ENCODE measurements at places on chromosomes 3 and 15.
A peak's percentile ranks its signal among the peaks of the same experiment; 100 is the strongest.

GRCh38 chr15:73923156-73923487 lies 3.1 kb upstream of the LOXL1 start:
- no peak overlapping the region for H3K27ac ChIP-seq
- DNase-seq, result no peak
- peaks cover 6% of the 10 kb centered on the region for H3K27me3 ChIP-seq
- no peaks in the 10 kb centered on the region for H3K36me3 ChIP-seq

- no peak for DNase-seq
- no peak overlapping the region for H3K27ac ChIP-seq
- no peaks in the 10 kb centered on the region for H3K36me3 ChIP-seq
- H3K4me1 ChIP-seq, result peaks cover 4% of the 10 kb centered on the region
- no peaks in the 10 kb centered on the region for H3K27me3 ChIP-seq
- H3K4me3 ChIP-seq, result no peak overlapping the region
Measured at GRCh38 chr3:53705024-53705745, 141.0 kb downstream of the CHDH start.

DNA sequence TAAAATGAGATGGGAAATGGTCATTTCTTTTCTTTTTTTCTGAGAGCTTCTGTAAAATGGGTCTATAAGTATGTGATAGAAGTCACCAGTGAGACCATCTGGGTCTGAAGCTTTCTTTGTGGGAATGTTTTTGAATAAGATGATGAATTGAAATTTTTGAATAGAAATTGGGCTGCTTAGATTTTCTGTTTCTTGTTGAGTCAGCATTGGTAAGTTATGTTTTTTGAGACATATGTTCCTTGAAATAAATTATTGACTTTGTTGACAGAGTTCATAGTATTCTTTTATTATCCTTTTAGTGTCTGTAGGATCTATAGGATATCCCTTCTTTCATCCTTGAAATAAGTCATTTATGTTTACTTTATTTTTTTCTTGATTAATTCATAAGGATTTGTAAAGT lies 208.1 kb downstream of the OPA1 start:
- H3K4me1 ChIP-seq, result no peaks in the 10 kb centered on the region
- no peaks in the 10 kb centered on the region for H3K27me3 ChIP-seq
- no peaks in the 10 kb centered on the region for H3K36me3 ChIP-seq
- H3K27ac ChIP-seq, result no peak overlapping the region

DNA sequence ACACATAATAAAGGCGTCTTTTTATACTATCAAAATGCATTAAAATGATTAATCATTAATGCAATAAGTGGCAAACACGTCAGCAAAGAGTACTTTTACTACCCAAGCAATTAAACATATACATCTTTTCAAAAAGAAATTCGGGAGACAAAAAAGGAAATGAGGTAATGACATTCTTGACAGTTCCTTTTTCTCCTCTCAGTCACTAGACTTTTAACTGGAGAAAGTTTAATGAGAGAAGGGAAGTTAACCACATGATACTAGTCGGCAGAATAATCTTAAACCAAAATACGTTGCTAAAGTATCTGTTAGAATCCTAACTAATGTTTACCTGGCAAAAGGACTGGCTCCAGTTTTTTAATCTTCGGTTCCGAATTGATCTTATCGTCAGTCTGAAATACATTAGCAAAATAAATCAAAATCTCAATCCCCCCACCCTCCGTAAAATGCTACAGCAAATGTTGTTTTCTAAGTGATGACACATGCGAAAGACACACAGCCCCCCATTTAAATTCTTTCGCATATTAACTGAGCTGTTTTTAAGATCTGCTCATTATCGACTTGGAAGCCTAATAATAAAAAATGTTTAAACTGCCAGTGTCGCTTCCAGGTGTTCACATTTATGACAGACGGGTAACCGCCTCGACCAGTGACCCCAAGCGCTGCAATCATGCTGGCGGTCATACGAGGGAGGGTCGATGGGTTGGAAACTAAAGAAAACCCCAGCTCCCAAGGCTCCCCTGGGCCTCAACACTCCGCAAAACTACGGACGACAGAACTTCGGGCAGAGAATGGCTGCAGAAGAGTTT lies 778 bp downstream of the MTMR10 start:
- peaks cover 7% of the 10 kb centered on the region for H3K36me3 ChIP-seq
- DNase-seq, result no peak
- peak overlapping the region; percentile 95 for H3K27ac ChIP-seq
- no peaks in the 10 kb centered on the region for H3K27me3 ChIP-seq
- peaks cover 11% of the 10 kb centered on the region for H3K4me1 ChIP-seq

DNA sequence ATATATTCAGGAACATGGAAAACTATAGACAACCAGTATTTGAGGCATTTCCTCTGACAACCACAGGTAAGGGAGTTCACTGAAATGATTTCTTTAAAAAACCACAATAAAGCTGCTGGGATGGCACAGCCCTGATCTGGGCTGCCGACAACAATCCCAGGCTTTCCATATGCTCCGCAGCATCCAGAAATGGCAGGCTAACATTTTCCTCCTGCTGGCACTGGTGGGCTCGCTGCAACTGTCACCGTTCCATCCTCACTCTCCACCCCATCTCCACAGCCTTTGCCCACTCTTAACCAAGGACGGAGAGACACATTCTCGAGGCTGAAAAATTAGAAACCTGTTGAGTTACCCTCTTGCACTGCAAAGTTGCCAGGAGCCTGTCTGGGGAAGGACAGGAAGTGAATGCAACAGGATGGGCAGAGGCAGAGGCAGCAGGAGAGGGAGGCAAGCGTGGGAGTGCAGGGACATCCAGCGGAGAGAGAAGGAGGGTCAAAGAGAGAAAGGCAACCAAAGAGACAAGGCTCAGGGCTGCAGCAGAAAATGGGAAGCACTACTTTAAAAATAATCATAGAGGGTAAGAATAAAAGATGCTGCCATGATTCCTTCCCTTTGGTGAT lies 79.0 kb upstream of the ARRDC4 start:
- no peak overlapping the region for H3K27ac ChIP-seq
- H3K4me3 ChIP-seq, result no peak overlapping the region
- H3K27me3 ChIP-seq, result no peaks in the 10 kb centered on the region
- no peaks in the 10 kb centered on the region for H3K4me1 ChIP-seq
- no peaks in the 10 kb centered on the region for H3K36me3 ChIP-seq

GRCh38 chr3:187783098-187783497 lies 37.8 kb upstream of the BCL6 start:
- H3K4me3 ChIP-seq, result no peak overlapping the region
- peak overlapping the region; percentile 67 for H3K27ac ChIP-seq
- DNase-seq, result peak; percentile 84
- peaks cover 6% of the 10 kb centered on the region for H3K4me1 ChIP-seq

DNA sequence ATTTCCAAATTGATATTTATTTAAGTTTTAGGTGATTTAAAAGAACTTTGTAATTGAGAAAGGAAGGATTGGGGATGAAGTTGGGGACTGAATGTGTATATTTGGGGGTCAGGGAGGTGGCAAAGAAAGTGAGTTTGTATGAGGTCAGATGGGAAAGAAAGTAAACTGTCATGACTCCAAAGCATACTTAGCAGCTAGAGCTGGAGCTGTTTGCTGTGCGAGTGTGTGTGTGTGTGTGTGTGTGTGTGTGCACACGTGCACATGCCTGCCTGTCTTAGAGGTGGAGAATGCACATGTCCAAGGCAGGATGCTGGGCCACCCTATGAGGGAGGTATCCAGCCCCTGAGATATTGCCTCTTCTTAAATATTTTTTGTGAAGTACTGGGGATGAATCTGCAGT lies 21.0 kb downstream of the BOC start:
- peaks cover 17% of the 10 kb centered on the region for H3K36me3 ChIP-seq
- H3K4me3 ChIP-seq, result no peak overlapping the region

DNA sequence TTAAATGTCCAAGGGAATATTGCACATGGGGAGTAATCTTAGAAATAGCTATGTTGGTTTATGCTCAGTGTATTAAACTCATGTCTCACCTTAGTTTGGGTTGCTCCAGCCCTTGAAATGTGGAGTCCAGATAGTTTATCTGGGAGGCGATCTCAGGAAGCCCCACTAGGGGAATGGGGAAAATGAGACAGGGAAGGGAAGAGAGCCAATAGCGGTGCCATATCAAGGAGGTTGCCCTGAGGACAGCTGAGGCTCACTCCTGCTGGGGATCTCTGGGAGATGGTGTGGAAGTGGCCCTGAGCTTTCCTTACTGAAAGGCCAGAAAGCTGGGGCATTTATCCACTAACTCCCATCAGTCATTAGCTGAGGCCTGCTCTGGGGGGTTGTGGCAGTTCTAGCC lies 43.3 kb upstream of the POLR2M start:
- no peak overlapping the region for H3K4me3 ChIP-seq
- no peaks in the 10 kb centered on the region for H3K36me3 ChIP-seq
- no peak for DNase-seq
- no peak overlapping the region for H3K27ac ChIP-seq
- no peaks in the 10 kb centered on the region for H3K27me3 ChIP-seq

DNA sequence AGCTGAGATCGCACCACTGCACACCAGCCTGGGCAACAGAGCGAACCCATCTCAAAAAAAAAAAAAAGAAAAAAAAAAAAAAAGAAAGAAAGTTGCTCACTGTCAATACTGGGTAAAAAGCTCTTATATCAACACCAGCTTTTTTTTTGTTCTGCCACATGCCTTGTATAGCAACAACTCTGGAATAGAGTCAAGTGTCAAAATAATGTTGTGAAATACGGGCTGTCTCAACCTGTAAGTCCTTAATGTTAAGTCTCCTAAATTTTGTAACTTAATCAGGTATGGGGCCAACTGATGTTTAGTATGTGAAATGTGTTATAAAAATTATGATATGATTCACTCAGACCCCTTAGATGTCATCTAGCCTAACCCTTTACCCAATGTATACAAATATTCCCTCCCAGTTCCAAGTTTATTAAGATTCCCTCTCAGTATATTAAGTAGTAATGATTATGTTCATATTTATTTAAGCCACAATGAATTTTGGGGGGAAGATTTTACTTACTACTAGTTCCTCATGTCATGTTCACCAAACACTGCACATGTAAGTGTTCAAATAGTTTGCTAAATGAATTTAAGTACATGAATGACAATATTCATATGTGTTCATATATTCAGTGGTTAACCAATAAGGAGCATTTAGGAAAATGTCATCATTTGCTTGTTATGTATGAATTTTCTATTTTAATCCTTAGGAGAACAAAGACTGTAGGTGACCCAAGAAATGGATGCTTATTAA lies 52.2 kb downstream of the GPR160 start:
- no peak overlapping the region for H3K4me3 ChIP-seq
- H3K36me3 ChIP-seq, result peaks cover 1% of the 10 kb centered on the region
- no peaks in the 10 kb centered on the region for H3K27me3 ChIP-seq

DNA sequence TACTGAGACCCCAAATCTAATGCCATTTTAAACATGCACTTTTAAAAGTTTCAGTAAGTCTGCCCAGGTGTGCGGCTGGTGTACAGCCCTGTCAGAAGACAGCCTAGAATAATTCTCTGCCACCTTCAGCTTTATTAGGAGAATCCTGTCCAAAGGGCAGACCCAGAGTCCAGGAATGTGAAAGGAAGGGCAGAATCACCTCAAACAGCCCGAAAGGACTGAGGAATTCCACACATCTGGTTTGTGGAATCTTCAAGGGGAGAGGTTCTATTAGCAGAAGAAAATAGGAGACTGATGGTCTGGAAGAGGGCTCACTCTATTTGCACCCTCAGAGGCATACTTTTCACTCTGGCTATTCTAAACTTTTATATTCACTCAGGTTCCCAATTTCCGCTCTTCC lies 46.6 kb downstream of the TYRO3 start:
- H3K4me1 ChIP-seq, result peaks cover 9% of the 10 kb centered on the region
- H3K4me3 ChIP-seq, result no peak overlapping the region
- no peaks in the 10 kb centered on the region for H3K36me3 ChIP-seq
- no peaks in the 10 kb centered on the region for H3K27me3 ChIP-seq
- no peak overlapping the region for H3K27ac ChIP-seq

DNA sequence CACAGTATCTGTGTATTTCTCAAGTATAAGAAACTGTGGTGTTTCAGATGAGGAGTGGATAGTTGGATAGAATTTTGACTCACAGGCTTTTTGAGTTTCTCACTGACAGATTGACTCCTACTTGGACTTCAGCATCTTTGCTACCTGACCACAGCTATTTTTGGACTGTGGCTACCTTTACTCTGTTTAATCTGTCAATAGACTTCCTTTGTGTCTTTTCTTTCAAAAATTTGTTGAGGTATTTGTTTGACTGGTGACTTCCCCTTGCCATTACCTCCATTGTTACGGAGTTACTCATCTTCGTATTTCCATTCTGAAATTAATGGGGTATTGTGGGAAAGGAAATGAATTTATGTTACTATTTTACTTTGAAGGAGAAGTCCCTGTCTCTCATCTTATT lies 123.8 kb downstream of the AGBL1 start:
- no peak for DNase-seq
- H3K36me3 ChIP-seq, result no peaks in the 10 kb centered on the region
- H3K27ac ChIP-seq, result no peak overlapping the region
- no peaks in the 10 kb centered on the region for H3K4me1 ChIP-seq
- H3K4me3 ChIP-seq, result no peak overlapping the region
- no peaks in the 10 kb centered on the region for H3K27me3 ChIP-seq

DNA sequence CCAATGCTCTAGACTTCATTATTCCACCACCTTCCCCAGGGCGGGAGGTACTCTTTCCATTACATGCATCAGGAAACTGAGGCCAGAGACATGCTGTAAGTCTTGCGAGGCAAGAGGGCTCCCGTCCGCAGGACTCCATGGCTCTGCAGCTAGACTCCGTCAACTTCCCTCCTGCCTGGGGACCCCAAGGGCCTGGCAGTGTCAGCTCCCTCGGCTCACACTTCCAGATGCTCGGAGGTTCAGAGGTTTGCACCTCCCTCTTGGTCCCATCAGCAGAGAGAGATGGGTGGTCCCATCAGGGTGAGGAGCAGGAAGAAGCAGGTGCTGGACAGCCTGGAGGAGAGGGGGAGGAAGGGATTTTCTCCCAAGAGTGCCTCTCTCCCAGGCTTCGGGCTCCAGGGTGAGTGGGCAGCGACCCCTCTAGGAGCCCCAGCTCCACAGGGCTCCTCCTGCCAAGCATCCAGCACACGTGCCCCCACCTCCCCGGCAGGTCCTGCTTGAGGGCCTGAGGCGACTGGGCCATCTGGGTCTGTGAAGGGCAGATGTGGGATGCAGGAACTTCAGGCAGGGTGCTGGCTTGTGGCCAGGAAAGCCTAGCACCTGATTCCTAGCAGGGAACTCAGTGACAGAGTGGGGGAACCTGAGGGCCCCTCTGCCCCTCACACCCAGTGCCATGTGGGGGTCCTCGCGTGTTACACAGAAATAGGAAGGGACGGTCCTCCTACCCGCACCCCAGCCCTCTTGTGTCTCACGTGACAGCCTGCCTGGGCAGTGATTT lies 9.3 kb downstream of the PAK6 start:
- DNase-seq, result peak; percentile 22
- H3K27me3 ChIP-seq, result peaks cover 4% of the 10 kb centered on the region
- H3K4me3 ChIP-seq, result no peak overlapping the region

GRCh38 chr15:89751748-89752147 lies 699 bp upstream of the MESP1 start:
- no peaks in the 10 kb centered on the region for H3K36me3 ChIP-seq
- H3K27me3 ChIP-seq, result peaks cover 29% of the 10 kb centered on the region
- no peak overlapping the region for H3K4me3 ChIP-seq
